ENCODE measurements at places on chromosomes 4 and X.
A peak's percentile ranks its signal among the peaks of the same experiment; 100 is the strongest.

- no peak for DNase-seq
These were observed 47.6 kb downstream of the ANOS1 start for GRCh38 chrX:8684201-8684965.

GRCh38 chr4:159015841-159016240 lies 87.0 kb upstream of the RAPGEF2 start:
- DNase-seq: no peak

GRCh38 chr4:93828332-93828994 lies at the start of gene ATOH1:
Gene ATOH1, plus strand, starts transcription at chr4:93828753. Its CDS starts 174 bp downstream, at chr4:93828927.
- no peak for DNase-seq

DNA sequence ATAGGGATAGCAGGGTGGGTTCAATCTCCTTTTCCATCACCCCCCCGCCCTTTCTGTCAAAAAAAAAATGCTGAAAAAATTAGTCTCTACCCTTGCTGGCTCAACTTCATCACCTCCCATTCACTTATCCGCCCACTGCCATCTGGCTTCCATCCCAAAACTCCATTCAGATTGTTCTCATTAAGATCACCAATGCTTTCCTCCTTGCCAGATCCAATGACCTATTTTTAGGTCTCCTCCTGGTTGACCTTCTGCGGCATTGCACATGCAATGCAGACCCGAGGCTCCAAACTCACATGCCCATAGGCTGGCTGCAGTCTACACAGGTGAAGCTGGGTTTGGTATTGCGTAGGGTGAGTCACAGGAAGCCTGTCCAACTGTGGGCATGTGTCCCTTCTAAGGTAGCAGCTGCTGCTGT lies 21.1 kb upstream of the STIM2 start:
- no peak for DNase-seq

DNA sequence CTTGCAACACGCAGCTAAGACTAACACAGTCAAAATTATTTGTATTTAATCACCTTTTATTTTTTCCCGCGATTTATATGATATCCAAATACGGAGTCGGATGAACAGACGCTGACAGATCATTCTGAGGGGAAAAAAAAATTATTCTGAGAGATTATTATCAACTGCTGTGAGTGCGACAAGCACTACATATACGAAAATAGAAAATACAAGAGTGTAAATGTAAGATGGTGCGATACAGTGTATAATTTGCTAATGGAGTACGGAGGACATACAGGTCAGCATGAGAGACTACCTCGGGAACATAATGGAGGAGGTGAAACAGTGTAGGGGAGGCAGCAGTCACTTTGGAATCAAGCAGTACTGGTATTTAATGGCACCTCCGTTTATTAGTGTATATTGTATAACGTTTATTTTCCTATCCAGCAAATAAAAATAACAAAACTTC lies 2.8 kb upstream of the LIN54 start:
- DNase-seq: no peak

GRCh38 chrX:130171446-130172126 lies at the start of gene RAB33A:
Gene RAB33A, plus strand, starts transcription at chrX:130171962. Its CDS starts 101 bp downstream, at chrX:130172063.
- DNase-seq: no peak

DNA sequence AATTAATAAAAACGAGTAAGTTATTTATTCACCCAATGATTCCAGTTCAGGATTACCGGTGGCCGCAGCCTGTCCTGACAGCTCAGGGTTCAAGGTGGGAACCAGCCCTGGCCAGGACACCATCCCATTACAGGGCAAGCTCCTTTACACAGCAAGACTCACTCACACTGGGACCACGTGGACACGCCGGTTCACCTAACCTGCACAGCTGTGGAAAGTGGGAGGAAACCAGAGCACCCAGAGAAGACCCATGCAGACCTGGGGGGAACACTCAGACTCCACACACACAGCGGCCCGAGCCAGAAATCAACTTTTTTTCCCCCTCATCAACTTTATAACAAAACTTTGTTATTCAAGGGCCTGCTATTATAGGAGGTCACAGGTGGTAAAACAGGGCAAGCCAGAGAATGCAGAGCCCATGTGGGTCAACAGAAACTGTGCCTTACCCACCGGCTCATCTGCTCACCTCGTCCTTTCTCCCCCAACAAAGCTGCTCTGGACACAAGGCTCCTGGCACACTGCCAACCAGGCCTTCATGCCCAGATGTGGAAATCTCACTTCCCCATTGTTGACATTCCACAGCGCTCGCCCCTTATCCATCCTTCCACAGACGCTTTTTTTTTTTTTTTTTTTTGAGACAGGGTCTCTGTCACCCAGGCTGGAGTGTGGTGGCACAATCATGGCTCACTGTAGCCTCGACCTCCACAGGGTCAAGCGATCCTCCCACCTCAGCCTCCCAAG lies 8.0 kb upstream of the ODAPH start:
- DNase-seq: peak; percentile 32

GRCh38 chr4:81751531-81752289 lies 280.0 kb upstream of the RASGEF1B start:
- no peak for DNase-seq

GRCh38 chrX:11349020-11349419 lies 55.8 kb downstream of the AMELX start:
- DNase-seq: no peak

DNA sequence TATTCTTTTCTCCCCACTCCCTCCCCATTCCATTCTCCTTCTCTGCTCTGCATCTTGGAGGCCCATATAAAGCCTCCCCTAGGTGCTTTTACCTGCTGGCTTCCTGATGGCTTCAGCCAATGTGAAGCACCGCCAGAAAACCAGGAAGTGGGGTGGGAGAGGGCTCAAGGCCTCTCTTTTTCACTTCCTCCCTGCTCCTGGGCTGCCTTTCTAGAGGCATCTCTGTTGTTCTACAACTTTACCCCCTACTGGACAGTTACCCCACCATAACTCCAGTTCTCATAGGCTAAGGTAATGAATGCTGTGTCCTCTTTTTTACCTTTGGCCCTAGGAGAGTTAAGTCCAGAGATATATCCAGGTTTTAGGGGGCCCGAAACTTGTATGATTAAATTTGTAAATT lies 62.4 kb upstream of the PPARGC1A start:
- peak; percentile 21 for DNase-seq

DNA sequence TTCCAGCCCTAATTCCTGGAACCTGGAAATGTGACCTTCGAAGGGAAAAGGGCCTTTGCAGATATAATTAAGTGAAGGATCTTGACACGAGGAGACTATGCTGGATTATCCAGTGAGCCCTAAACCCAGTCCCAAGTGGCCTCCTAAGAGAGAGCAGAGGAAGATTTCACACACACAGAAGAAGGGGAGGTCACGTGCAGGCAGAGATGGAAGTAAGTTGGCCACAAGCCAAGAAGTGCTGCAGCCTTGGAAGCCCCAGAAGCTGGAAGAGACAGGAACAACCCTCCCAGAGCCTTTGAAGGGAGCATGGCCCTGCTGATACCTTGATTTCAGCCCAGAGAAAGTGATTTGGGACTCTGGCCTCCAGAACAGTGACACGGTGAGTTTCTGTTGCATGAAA lies 51.9 kb downstream of the EVC2 start:
- no peak for DNase-seq

GRCh38 chrX:46754036-46754435 lies 4.9 kb downstream of the SLC9A7 start:
- DNase-seq: peak; percentile 19

DNA sequence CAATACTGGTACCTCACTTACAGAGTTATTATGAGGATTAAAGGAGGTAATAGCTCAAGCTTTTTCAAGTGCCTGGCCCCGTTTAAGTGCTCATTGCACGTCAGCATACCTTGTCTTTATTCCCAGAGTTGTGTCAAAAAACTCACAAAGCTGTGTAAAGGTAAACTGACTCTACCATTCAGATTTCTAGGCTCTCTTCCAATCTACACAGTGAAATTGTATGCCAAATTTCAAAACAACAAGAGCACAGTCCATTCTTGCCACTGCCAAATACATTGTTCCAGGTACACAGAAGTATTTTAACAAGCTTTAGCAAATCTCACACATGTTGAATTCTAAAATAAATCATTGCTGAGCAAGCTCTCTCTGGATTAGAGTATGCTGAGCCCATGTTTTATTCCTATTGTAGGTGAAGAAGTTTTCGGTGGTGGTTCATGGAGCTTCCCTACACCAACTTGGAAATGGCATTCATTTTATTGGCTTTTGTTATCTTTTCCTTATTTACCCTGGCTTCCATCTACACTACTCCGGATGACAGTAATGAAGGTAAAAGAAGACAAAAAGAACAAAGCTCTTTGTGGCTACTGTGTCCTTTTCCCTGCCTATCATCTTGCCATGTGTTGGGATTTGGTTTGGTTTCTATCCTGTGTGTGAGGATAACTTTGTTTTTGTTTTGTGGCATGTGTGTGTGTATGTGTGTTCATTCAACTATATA lies 16.2 kb downstream of the SMIM31 start:
- DNase-seq: no peak

- peak; percentile 75 for DNase-seq
These were observed 169.0 kb downstream of the CORIN start for GRCh38 chr4:47668810-47669408.

DNA sequence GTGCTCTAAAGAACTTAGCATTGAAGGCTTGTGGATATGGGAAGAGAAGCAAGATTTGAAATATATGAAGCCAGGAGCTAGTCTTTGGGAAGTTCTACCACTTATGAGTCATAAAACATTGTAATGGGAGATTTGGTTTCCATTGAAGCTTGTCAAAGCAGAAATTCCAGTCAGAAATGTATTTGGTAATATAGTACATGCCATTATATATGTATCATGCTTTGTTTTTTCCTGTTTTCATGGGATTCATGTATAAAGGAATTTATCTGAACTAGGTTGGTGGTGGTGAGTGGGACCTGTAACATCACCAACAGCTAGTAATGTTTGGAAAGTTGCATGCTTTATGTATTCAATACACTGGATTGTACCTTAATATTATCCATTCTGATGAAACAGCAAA lies 14.6 kb upstream of the DCAF8L2 start:
- no peak for DNase-seq

DNA sequence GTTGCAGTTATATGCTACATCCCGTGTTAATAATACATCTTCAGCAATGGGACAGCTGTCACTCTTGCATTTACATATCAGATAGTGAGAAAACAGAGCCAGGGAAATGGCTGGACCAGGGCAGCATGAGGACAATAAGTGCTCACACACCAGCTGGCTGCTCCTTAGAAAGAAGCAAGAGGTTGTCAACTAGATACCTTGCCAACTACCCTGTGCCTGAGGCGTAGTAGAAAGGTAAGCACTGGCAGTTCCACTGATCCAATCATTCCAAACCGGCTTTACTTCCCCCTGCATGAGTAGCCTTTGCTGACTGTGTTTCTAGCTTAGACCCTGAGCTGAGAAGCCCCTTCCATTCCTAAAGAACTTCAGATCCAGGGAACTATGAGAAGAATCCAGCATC lies 52.2 kb upstream of the FGF13 start:
- no peak for DNase-seq

- no peak for DNase-seq
These were observed 234.2 kb downstream of the FRAS1 start for GRCh38 chr4:78291277-78291676.

GRCh38 chr4:76623217-76624045 lies 188.4 kb downstream of the SHROOM3 start:
- DNase-seq: no peak

DNA sequence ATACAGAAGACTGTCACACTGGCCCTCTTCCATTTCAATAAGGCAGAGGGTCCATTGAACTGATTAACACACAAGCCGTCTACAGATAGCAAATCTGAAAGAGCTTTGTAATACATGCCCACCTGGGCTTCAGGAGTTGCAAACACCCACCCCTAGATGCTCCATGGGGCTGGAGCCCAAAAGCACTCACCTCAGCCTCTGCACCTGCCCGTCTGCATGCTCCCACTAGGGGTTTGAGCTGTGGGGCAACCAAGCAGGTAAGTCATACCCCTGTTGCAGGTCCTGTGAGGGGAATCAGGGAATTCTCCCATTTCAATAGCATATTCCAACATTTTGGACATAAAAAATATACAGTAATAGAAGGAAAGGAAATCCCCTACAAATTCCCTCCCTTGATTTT lies 243.0 kb upstream of the KCNIP4 start:
- DNase-seq: no peak

DNA sequence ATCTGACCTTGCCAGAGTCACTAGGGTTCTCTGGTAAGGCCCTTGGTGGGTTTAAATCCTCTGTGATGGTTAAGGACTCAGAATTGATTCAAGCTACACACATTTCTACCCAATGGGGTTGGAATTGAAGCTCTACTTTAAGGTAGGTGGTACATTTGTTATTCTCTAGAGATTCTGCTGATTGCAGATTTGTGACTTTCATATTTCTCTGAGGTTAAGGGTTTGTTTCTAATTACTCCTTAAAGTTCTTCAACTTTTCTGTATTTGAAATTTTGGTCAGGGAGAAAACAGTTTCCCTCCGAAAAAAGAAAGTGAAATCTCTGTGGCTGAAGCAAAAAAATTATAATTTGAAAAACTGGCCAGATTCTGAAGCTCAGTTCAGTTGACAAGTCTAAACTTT lies 25.8 kb upstream of the USP46 start:
- DNase-seq: no peak

DNA sequence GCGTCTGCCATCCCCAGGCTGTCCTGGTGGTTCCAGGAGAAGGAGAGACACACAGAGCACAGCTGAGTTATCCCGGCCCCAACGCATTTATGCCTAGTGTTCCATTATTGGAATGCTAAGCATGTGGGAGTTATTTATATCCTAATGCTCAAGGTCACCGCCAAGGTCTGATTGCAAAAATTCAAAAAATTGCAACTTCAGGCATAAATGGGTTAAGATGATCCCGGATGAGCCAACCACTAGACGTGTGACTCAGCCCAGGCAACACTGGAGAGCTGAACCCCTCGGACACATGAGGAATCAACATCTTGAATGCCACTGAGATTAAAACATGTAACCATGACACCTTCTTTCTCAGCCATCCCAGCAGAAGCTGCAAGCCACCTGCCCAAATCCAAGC lies 3.8 kb upstream of the ZCCHC4 start:
- DNase-seq: no peak

DNA sequence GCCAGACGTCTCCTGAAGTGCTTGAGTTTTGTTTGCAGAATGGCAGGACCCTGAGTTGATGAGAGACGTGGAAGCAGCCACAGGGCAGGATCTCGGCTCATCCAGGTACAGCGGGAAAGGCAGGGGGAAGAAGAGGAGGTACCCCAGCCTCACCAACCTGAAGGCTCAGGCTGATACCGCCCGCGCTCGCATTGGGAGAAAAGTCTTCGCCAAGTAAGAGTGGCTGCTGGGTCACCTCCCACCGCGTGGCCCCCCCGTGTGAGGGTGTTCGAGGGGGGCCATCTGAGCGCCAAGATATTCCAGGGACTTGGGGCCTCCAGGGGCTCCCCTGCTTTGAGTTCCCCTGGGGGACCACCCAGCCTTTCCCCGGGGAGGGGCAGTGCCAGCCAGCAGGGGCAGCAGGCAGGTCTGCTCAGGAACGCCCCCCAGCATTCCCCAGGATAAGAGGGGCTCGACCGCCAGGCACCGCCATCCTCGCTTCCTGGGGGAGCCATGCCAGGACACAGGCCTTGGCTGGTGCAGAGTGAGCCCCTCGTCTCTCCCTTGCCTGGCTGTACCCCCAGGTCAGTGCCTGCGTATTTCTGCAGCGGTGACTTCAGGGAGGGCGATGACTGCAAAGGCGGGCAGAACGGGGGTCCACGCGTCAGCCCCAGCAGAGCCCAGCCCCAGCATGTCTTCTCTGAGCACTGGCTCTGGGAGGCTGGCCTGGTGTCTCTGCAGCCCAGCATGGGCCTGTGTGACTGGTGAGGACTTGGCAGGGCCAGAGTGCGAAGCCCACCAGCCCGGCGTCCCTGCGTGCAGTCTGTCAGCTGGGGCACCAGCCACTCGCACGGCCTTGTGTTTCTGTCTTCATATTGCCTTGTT lies 22.3 kb downstream of the NKX1-1 start:
- DNase-seq: no peak

- DNase-seq: no peak
These were observed 169.4 kb downstream of the PTTG2 start for GRCh38 chr4:38129460-38130227.
